ENCODE measurements at places on chromosomes 4 and X. TPM values are rescaled to one million over a fixed set of nuclear protein-coding genes. Genes with fewer than 3 reads are reported as not detected.
A peak's percentile ranks its signal among the peaks of the same experiment; 100 is the strongest.

Gene CLTRN
- 61.4 TPM for total RNA-seq

Gene PCDH18
- 0.24 TPM for total RNA-seq

GRCh38 chr4:12562021-12562420 is 922.1 kb downstream of the RAB28 start:
- no peak for DNase-seq

- no peak for DNase-seq
Measured at GRCh38 chrX:24168807-24169206, 19.3 kb downstream of the ZFX start.

DNA sequence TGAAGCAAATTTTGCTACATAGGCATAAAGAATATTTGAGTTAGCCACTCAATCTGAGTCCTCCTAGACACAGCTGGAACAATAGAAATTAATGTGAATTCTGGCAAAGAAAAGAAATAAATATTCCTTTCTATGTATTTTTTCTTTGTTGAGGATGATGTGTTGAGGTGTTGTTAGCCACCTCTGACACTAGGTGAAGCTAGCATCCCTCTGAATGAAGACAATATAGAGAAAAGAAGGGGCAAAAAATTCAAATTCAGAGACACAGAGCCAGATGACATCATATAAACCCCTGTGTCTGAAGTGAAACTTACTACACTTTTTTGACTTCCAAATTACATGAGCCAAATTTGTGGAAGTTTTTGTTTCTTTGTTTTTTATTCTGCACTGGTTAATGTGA is 34.6 kb upstream of the TMPRSS11D start:
- no peak for DNase-seq

Gene TCEAL6
- total RNA-seq = not detected

GRCh38 chr4:70688795-70689231 is 481 bp downstream of the UTP3 start:
- no peak for DNase-seq

GRCh38 chr4:114021451-114021850 is 42.0 kb upstream of the ARSJ start:
- no peak for DNase-seq

DNA sequence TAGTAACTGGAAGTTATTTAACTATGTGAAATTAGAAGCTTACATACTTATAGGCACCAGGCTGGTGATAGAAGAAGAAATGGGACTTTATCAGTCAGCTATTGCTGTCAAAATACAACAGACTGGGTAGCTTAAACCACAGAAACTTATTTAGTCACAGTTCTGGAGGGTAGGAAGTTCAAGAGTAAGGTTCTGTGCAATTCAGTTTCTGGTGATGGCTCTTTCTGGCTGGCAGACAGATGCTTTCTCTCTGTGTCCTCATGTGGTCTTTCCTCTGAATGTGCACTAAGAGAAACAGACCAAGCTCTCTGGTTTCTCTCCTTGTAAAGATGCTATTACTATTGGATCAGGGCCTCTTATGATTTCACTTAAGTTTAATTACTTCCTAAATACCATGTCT is 92.1 kb upstream of the ANKRD50 start:
- DNase-seq = no peak

GRCh38 chrX:119228512-119229252 is 7.4 kb upstream of the PGRMC1 start:
- no peak for DNase-seq

DNA sequence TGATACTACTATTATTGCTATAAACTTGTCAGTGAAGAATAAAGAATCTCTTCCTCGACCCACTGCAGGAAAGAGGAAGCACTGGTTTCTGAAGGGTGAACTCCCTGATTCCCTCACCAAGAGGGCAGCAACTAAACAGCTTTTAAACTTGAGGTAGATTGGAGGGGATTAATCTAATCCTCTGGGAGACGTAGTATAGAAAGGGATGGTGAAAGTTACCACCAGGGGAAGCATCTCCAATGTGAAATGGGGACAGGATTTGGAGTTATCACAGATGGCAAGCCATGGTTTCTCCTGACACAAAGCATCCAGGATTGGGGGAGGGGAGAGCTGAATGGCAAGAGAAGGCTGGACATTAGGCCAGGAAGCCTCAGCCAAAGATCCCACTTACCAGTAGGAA is 62.7 kb upstream of the PTPN13 start:
- no peak for DNase-seq

GRCh38 chr4:117447925-117448324 is 362.5 kb upstream of the TRAM1L1 start:
- no peak for DNase-seq

Gene DMRTC1B
- not detected for total RNA-seq

DNA sequence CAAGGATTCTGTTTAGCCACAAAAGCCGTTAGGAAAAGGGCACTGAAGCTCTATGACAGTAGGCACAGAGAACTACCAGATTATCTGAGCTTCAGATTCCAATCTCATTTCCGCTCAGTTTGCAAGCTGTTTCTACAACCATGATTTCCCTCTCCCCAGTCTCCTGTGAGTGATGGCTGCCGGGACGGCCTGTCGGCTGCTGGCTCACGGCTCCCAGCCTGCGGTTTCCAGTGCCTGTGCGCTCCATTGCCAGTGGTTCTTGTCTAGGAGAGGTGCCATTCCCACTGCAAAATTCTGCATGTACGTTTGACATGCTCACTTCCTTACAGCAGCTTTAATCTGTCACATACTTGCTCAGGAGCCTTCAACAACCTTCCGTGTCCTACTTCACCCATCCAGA is 429.1 kb upstream of the FRG1 start:
- no peak for DNase-seq

DNA sequence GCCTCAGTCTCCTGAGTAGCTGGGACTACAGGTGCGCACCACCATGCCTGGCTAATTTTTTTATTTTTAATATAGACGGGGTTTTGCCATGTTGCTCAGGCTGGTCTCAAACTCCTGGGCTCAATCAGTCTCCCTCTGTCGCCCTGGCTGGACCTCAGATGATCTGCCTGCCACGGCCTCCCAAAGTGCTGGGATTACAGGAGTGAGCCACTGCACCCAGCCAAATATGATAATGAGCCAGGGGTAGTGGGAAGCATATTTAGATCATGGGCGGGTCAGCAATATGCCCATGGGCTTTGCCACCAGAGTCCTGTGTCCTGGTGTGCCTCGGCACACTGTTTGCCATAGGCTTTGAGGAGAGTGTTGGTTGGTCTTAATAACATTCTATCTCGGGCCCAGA is 71.8 kb downstream of the FAM193A start:
- no peak for DNase-seq

DNA sequence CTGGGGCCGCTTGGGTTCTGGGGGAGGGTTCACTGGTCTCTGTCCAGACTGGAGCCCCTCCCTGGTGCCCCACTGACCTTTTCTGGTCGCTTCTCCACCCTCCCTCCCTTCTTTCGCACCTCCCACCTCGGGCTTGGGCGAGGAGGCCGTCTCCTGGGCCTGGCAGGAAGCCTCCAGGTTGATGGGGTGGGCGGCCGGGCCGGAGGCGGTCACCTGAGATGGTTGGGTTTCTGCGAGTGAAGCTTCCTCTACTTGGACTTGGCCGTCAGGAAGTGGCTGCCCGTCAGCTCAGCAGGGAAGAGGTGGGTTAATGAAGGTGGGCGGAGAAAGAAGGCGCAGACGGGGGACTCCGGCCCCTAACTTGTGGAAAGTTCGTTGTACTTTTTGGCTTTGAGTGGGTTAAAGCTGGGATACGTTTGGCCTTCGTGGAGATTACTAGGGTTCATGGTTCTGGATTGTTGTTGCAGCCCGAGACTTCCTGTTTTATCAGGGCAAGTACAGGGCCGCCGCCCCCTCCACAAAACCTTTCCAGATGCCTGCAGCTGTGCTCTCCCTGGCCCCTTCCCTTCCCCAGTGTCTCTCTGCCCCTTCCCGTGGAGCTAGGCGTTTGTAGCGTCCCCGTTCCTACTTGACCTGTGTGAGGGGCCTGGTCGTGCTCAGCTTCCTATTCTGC is 1.2 kb downstream of the AKAP17A start:
- peak; percentile 11 for DNase-seq

Data from Calu3 (cell line).